ENCODE measurements at places on chromosomes 5 and 9.

- no peak for DNase-seq
Observed at GRCh38 chr5:128762661-128763306, 202.5 kb upstream of the SLC27A6 start.

GRCh38 chr5:167945542-167946384, 345.7 kb upstream of the WWC1 start:
- no peak for DNase-seq

DNA sequence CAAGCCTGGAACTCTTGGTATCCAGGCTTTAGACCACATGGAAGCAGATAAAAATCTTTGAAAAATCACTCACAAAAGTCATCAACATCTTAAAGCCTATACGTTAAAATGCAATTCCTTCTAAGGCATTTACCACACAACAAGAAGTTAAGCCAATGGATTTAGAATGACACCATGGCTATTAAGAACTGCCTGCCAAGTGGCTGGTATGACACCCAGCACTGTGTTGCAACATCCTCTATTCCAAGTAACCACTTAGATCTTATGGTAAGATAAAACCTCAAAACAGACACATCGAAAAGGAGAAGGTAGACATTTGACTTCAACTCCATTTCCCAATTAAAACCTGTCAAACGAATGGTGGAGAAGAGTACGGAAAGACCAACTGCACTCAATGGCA, 344.2 kb upstream of the SLC30A5 start:
- no peak for DNase-seq

- DNase-seq = no peak
Observed at GRCh38 chr9:122029898-122030297, 63.2 kb downstream of the TTLL11 start.

GRCh38 chr9:71665247-71665646, 103.1 kb downstream of the CEMIP2 start:
- DNase-seq = no peak

- DNase-seq = no peak
Observed at GRCh38 chr9:75626860-75627259, 263.6 kb upstream of the PCSK5 start.

- no peak for DNase-seq
Observed at GRCh38 chr5:134097211-134097749, 17.2 kb upstream of the TCF7 start.

- DNase-seq = no peak
Observed at GRCh38 chr9:126745574-126746411, 59.0 kb upstream of the ZBTB43 start.

DNA sequence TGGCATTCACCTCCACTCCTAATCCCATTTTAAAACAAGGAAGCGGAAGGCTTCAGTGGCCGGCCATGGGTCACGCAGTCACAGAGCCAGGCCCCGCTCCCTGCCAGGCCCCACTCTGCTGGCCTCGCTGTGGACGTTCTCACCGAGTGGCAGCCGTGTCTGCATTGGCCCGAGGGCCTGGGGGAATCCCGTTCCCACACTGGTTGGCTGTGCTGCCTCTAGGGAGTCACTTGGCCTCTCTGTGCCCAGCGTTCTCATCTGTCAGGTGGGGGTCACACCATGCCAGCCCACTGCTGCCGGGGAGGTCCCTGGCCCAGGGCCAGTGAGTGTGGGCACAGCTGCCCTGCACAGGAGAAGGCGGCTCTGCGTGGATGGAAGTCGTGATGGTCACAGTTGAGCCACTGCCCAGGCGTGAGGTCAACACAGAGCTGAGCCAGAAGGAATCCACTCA, 13.4 kb upstream of the SLC9A3 start:
- no peak for DNase-seq

DNA sequence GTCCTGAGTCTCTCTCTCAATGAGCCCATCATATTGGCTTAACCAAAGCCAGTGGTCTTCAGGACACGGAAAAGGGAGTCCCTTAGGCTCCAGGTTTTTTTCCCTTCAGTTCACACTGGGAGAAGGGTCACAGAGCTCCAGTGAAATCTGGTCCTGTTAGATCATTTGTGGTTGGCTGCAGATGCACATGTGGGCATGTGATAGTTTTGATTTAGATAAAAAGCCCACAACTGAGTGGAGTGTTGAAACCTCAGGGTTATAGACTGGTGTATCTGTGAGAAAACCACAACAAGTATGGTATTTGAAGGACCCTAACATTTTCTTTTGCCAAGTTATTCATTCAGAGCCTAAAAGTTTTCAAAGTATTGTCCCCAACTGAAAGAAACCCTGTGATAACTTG, 46.7 kb downstream of the PRLR start:
- no peak for DNase-seq

DNA sequence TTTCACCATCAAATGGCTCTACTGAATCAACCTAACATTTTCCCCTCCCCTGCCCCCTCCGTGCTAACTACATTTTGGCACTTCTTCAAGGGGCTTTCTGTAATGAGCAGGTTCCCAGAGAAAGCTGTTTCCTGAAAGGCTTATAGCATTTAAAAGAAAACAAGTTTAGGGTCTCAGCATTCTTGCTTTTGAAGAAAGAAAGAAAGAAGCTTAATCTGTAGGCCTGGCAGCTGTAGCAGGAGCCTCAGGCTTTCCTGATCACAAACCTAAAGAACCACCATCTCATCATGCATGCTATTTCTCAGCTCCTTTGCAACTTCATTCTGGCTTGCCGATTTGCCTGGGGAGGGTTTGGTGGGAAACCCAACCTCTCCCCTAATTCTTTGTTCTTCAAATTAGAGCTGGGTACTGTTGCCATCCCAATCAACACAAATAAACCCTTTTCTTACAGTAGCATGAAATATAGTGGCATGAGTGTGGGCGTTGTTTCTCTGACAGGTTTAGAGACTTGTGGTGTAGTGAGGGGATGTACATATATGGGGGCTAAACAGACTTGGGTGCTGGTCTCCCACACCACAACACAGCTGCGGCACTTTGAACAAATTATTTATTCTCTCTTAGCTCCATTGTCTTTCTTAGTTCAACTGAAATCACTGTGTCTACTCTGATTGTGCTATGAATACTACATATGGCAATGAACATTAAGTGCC, 160.5 kb upstream of the TNC start:
- no peak for DNase-seq

DNA sequence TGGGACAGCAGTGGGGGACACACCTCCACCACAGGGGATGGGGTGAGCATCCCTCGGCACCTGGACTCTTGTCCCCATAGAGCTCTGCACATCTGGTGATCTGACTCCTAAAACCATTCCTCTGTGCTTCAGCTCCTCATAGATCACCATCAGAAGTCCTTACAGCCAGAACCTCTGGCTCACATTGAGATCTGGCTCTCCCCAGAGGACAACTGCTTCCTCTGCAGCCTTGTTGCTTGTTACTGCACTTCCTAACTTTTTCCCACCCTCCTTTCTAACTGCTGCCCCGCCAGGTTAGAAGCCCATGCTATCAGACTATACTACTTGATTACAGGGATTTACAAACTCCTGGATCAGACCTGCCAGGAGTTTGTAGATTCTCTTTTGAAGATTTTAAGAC, 64.5 kb downstream of the ARSB start:
- no peak for DNase-seq

GRCh38 chr9:135605238-135605781, 34.0 kb downstream of the GLT6D1 start:
- DNase-seq = no peak

All from stimulated activated CD4-positive, alpha-beta T cell treated with anti-CD3 and anti-CD28 coated beads, Interleukin-1b, Interleukin-23, amount 100 ng/mL, for 1 hour (primary cell).